ENCODE measurements at places on chromosomes 11 and 22. TPM values are rescaled to one million over a fixed set of nuclear protein-coding genes. Genes with fewer than 3 reads are reported as not detected.

MIAT gene
- 0.53 TPM for total RNA-seq

PATE4 gene
- not detected for total RNA-seq

CRYBB3 gene
- not detected for total RNA-seq

MS4A6E gene
- not detected for total RNA-seq

MUC6 gene
- not detected for total RNA-seq

PHLDA2 gene
- 12.6 TPM for total RNA-seq

ART1 gene
- total RNA-seq, result not detected

OR8H3 gene
- not detected for total RNA-seq

All from aortic smooth muscle cell (primary cell).